ENCODE measurements at places on chromosomes 5 and 9.

- DNase-seq, result no peak
These were observed 483.5 kb upstream of the CD180 start for GRCh38 chr5:67680099-67680498.

DNA sequence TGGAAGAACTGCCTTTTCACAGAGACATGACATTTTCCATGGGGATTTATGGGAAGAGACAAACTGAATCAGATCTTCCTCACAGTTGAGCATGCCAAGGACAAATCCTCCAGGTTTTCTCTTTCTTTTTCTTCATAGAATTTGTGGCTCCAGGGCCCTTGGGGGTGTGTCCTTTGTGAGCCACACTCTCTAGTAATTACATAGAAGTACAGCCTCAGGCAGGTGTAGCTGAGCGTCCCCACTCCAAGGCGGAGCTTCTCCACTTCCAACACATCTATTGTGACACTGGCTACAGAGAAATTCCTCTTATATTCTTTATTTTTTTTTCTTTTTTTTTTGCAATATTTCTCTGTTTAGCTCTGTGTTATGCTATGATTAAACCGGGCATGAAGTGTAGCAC, 420.5 kb upstream of the CD180 start:
- DNase-seq, result peak; percentile 10

- DNase-seq, result no peak
These were observed 24.9 kb downstream of the ADAM19 start for GRCh38 chr5:157550663-157551062.

- no peak for DNase-seq
These were observed 231.0 kb upstream of the GAS1 start for GRCh38 chr9:87178302-87178701.

DNA sequence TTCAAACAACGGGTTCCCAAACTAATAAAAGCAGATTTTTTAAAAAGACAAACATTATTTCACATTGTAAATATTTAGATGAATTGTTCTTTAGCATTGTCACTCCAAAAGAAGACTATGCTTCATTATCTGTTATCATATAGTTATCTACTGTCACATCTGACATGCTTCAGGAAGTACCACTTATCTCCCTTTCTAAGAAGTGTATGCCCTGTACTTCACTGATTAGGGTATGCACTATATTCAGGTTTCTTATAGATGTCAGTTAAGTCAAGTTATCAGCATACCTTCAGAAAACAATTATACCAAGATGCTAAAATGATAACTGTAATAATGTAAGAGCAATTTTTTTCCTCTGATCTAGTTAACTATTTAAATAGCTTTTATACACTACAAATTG, 40.4 kb downstream of the LMBRD2 start:
- DNase-seq, result peak; percentile 55

- peak; percentile 34 for DNase-seq
These were observed 23.6 kb upstream of the SLC6A3 start for GRCh38 chr5:1468629-1469527.

- peak; percentile 95 for DNase-seq
These were observed 394.5 kb downstream of the SPATA31D1 start for GRCh38 chr9:82382887-82383616.

DNA sequence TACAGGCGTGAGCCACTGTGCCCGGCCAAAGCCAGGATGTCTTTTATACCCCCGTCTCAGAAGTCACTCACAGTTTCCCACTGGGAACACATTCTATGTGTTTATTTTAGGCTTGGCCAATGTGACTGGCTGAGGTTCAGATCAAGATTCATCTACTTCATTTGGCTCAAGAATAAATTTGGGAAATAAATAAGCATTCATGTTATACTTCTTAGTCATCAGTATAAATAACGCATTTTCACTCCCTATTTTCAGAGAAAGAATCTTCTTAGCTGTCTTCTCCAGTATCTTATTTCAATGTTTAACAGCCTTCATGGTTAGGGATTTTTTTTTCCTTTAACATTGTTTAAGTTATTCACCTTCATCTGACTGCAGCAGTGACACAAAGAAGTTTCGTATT, 11.8 kb downstream of the S100Z start:
- no peak for DNase-seq

GRCh38 chr5:171420431-171421241, 1.2 kb downstream of the FGF18 start:
- no peak for DNase-seq

DNA sequence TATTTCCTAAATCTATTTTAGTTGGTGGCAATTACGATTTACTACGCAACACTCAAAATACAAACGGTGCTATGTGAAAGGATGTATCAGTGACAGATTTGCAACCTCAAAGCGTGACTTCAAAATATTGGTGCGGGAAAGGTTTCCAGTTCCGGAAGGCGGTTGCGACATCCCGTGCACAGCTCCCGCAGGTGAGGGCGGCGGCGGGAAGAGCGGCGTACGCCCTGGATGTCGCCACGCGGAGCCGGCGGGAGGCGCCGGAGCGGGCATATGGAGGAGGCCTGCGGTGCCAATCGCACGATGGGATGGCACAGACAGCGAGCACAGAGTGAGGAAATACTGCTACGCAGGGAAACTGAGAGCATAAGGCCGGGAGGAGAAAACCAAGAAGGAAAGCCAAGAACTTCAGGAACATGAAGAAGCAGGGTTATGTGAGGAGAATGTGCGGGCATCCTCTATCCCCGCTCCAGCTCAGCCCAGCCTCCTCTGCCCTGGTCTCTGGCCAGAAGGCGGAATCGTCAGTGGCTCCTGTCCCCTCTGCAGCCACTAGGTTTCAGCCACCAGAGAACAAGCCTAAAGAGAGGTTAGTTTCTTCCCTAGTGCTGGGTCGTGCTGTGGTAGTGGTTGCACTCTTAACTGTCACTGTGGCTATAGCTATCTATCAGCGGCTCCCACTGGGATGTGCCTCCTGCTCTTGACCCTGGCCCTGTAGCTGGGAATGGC, 378.1 kb upstream of the TLE4 start:
- DNase-seq, result no peak

DNA sequence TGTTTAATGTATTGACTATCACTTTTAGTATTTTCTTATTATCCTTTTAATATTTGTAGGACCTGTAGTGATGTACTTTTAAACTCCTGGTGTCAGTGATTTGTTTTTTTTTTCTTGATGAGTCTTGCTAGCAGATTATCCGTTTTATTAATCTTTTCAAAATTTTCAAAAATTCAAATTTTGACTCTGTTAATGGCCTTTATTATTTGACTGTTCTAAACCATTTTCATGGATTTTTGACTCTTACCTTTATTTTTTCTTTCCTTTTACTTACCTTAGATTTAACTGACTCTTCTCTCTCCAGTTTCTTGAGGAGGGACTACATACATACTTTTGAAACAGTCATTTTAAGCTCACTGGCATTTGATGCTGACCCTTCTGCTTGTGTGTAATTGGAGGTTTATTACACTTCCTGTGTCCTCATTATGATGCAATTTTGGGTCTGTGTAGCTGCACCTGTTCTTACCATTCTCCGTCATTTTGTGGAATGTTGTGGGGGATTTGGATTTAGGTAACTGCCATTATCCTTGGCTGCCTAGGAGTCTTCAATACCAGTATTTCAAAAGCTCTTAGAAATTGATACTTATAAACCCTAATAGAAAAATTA, 32.0 kb upstream of the EXOC3 start:
- no peak for DNase-seq

DNA sequence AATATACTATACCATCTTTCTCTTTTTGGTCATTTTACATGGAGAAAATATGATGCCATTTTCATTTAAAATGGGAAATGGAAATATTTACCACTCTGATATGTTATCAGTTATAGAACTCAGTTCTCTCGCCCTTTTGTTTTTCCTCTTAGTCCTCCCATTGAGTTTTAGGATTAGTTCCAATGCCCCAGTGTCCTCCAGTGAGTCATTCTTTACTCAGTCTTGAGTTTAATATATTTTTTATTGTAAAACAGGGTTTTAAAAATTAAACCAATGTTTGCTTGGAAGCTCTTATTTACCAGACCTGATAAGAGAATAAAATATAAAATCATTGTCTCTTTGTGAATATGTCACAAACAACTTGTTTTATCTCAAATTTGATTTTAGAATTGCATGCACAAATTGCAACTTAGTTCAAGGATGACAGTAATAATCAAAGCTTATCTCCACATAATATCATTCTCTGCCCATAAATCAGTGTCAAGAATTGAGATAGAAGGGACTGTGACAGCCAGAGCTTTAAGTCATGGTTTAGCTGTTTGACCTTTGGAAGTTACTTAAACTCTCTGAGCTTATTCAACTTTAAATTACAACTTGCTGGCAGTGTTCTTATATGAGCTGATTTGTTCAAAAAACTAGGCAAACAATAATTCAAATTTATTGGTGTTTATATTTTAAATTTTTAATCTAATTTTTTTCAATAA, 166.4 kb downstream of the PAM start:
- no peak for DNase-seq

DNA sequence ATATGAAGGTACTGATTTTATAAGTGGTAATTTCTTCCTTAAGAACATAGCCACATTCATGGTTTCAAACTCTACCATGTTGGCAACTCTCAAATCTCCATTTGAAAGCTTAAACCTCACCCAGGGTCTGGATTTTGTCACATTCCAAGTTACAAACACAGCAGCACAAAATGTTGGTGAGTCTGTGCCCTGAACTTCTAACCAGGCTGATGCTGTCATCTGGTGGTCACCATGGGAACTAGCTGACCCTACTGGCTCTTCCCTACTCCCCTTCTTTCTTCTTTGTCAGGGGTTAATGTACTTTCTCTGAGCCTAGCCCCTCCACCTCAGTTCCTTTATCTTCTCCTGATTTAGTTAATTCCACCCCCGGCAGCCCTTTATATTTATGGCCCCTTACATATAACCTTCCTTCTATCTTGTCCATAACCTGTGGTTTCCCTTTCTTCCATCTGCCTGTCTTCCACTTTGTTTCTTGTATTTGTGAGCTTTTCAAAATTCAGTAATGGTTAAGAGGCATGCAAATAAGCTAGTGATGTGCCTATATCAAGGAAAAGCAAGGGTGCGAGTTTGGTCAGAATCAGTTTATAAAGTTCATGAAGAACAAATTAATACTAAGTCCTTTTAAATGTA, 35.9 kb downstream of the TGFBR1 start:
- DNase-seq, result peak; percentile 87

DNA sequence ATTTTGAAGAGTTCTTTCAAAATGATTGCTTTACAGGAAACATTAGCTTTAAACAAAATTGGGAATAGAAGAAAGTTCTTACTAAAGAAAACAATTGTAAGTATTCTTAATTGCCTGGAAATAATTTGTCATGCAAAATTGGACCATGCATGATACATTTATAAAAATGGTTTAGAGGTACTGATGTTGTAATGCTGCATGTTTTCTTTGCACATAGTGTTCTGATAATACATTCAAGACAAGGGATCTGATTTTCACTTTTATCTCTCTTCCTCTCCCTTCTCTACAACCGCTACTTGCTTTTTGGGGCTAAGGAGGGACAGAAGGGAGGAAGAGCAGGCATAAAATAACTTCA, 211.6 kb upstream of the MPDZ start:
- no peak for DNase-seq

DNA sequence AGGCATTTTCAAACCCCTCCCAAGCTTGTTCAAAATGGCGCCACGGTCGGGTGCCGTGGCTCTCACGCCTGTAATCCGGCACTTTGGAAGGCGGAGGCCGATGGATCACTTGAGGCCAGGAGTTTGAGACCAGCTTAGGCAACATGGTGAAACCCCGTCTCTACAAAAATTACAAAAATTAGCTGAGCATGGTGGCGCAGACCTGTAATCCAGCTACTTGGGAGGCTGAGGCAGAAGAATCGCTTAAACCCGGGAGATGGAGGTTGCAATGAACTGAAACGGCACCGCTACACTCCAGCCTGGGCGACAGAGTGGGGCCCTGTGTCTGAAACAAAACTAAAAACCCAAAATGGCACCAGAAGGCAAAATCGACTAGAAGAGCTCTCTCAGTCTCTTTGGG, 142.0 kb downstream of the MTX3 start:
- no peak for DNase-seq

DNA sequence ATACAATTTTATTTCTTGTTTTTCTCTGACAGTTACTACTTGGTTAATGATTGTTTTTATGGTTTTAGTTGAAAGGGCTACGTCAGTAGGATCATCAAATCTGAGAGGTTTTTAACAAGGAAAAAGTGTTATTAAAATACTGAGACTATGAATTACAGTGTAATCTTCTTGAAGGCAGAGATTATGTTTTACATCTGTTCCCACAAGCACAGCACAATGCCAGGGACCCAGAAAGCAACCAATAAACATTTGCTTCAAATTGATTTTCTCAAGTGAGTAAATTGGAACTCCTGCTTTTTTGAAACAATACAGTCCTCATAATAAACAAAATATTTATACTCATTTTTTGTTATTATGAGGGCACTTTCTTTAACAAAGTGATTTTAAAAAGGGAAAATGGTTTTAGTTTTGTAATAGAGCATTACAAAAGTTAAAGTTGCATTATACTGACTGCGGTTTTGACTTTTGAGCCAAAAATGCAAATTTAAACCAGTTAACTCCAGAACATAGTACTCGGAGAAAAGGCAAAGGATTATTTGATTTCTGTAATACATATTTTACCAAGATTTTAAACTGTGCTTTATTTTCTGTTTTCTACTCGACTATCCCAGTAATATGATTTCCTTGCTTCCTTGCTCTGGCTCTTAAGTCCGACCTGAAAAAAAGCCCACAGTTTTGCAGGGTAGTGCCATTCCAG, 176.9 kb downstream of the GDNF start:
- no peak for DNase-seq

DNA sequence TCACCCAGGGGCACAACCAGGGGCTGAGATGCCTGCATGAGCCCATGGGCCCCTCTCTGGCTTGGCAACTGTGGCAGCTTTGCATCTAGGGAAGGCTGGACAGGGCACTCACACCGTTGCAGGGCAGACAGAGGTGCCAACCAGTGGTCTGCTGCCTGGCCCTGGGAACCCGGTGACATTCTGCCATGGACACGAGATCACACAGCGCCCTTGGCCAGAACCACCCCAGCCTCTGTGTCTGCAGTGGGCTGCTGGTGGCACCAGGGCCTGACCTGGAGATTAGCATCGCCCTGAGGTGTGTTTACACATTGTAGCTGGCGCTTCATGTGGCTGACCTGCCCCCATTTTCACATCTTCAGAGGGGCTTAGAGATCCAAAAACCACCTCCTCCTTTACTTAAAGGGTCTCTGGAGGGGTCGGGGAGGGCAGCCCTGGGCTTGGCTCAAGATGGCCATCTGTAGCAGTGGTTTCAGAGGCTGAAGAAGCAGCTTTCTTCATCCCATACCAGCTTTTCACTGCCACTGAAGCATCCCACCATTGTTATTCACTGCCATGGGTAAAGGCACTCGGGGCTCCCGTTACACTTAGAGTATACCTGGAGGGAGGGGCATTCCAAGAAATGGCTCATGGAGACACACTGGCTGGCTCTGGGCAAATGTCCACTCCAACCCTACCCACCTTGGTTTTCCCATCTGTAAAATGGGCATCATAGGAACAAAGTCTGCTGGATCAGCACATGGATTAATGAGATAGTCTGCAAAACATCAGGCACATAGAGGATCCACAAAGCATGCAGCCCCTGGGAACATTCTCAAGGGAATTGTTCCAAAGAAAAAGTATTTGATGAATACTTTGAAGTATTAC, 11.4 kb downstream of the DCANP1 start:
- no peak for DNase-seq

GRCh38 chr5:176817369-176817840, 7.0 kb downstream of the UNC5A start:
- peak; percentile 42 for DNase-seq

- no peak for DNase-seq
These were observed 70.2 kb upstream of the SLC27A6 start for GRCh38 chr5:128895122-128895521.

- DNase-seq, result no peak
These were observed 858.6 kb downstream of the PTPRD start for GRCh38 chr9:9754186-9754585.

- DNase-seq, result no peak
These were observed 14.9 kb downstream of the MEGF10 start for GRCh38 chr5:127305493-127305892.

GRCh38 chr5:134846641-134846960, 833 bp downstream of the C5orf24 start:
- DNase-seq, result peak; percentile 27

All from mesendoderm (in vitro differentiated cells).